ENCODE measurements at places on chromosomes 7 and 10. TPM values are rescaled to one million over a fixed set of nuclear protein-coding genes. Genes with fewer than 3 reads are reported as not detected.

NME8 gene
- total RNA-seq: not detected

MICU1 gene
- 37.4 TPM for total RNA-seq

AKR1D1 gene
- not detected for total RNA-seq

STRIP2 gene
- total RNA-seq: 17.1 TPM

CASP7 gene
- 9.9 TPM for total RNA-seq

DNA2 gene
- total RNA-seq: 2.1 TPM

OR2A5 gene
- total RNA-seq: not detected

LGI1 gene
- not detected for total RNA-seq

KAT6B gene
- total RNA-seq: 41.0 TPM

PODXL gene
- 67.4 TPM for total RNA-seq

TEX36 gene
- total RNA-seq: not detected

TBC1D12 gene
- 4.4 TPM for total RNA-seq

STAG3 gene
- total RNA-seq: 0.74 TPM

ANKIB1 gene
- total RNA-seq: 49.9 TPM

GNAT3 gene
- total RNA-seq: not detected

HHEX gene
- total RNA-seq: 2.1 TPM

ZNF655 gene
- total RNA-seq: 26.1 TPM

ACBD7 gene
- total RNA-seq: not detected

SORBS1 gene
- total RNA-seq: 896 TPM

UNCX gene
- total RNA-seq: not detected

PDZD7 gene
- total RNA-seq: 0.27 TPM

NKX2-3 gene
- not detected for total RNA-seq

WNT8B gene
- total RNA-seq: not detected

GIMAP4 gene
- 31.2 TPM for total RNA-seq

PPP1R17 gene
- total RNA-seq: not detected

CADPS2 gene
- total RNA-seq: 11.9 TPM

ZNHIT1 gene
- total RNA-seq: 56.9 TPM

LAMTOR4 gene
- 100 TPM for total RNA-seq

AGBL3 gene
- 1.5 TPM for total RNA-seq

RNF32 gene
- total RNA-seq: not detected

CYP3A7 gene
- not detected for total RNA-seq

CCDC186 gene
- total RNA-seq: 18.8 TPM

CPA4 gene
- not detected for total RNA-seq

DNAAF5 gene
- total RNA-seq: 18.1 TPM

EN2 gene
- total RNA-seq: 0.11 TPM

UPF2 gene
- total RNA-seq: 17.3 TPM

MET gene
- 13.1 TPM for total RNA-seq

TUBB8 gene
- total RNA-seq: not detected

SLC18A3 gene
- not detected for total RNA-seq

TAX1BP1 gene
- 184 TPM for total RNA-seq

CLCN1 gene
- total RNA-seq: not detected

CPA2 gene
- total RNA-seq: not detected

BNIP3 gene
- 161 TPM for total RNA-seq

FOXI2 gene
- total RNA-seq: 0.08 TPM

ADK gene
- total RNA-seq: 41.3 TPM

SUFU gene
- total RNA-seq: 7.9 TPM

TRA2A gene
- 25.6 TPM for total RNA-seq

CLDN3 gene
- not detected for total RNA-seq

AZGP1 gene
- total RNA-seq: 85.5 TPM

SORCS1 gene
- total RNA-seq: 2.9 TPM

FBXL13 gene
- 0.36 TPM for total RNA-seq

UNC5B gene
- 15.6 TPM for total RNA-seq

GALNT17 gene
- 95.3 TPM for total RNA-seq

DDX56 gene
- total RNA-seq: 27.1 TPM

BHLHA15 gene
- not detected for total RNA-seq

CUBN gene
- 0.44 TPM for total RNA-seq

HMX2 gene
- total RNA-seq: not detected

Data from left ventricle myocardium inferior (tissue), 1 donor.